ENCODE measurements at places on chromosomes 13 and 19.

- DNase-seq = no peak
These were observed 7.3 kb downstream of the GPR183 start for GRCh38 chr13:99299920-99300341.

GRCh38 chr19:45495178-45495577 lies 1.7 kb downstream of the RTN2 start:
- DNase-seq = no peak

DNA sequence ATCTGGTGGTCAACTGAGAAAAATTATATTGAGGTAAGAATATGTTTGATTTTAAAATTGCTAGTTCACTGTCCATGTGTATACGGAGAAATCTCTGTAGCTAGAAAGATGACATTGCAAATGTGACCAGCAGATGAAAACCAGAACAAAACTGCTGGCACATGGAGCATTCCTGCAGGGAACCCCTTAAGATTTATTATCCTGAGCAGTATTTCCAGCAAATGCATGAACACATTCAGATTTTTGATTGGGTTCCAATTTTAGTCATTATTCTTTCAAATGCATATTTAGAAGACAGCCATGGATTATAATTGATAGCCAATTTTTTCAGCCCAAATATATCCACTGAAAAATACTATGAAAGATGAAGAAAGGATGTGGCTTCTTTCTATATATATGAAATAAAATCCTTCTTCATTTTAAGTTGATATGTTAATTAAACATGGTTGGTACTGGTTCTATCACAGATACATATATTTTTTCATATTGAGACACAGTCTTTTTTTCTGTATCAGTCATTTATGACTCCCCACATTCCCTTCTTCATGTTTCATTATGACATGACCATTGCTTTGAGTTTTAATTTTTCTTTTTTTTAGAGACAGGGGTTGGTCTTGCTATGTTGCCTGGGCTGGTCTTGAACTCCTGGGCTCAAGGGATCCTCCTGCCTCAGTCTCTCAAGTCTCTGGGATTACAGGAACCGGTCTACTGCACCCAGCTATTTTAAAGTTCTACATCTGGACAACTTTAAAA lies 376.5 kb downstream of the KLF12 start:
- no peak for DNase-seq

DNA sequence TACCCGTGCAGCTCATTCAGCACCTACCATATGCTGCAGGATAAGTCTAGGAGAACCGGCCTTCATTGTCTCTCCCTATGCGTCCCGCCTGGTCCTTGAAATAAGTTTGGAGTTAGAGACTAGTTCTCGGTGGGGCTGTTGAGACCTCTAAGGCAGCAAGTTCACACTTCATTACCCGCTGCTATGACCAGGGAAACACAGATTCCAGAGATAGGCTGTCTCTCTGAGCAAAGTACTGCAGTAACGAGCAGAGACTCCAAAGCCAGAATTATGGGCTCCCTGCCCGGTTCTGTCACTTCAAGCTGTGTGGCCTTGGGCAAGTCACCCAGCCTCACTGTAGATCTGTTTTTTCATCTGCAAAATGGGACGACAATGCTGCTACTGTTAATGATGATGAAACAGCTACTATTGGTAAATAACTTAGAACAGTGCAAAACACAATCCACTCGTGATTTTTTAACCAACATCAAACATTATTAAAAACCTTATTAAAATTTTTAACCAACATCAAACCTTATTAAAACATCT lies 184.1 kb downstream of the USP12 start:
- no peak for DNase-seq

DNA sequence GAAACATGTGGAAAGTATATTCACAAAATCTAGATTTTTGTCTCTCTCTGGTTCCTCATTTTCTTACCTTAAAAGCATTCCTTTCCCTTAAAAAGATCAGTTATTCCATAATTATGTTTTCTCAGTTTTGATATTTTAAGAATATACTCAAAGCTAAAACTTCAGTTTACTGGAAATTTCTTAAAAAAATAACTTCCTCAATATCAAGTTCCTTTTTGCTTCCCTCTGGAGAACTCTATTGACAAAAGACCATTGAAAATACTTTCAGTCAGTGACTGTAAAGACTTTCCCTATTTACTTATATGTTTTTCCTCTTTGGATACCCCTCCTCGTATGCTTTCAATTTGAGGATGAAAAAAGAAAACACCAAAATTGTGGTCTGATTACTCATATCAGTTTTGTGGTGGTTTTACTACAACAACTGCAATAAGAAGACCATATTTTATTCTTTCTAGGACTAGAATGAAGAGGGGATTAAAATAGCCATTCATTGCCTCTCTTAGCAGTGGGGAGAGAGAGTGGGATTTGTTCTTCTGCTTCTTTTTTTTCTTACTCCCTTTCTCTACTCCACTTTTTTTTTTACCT lies 113.2 kb downstream of the ESD start:
- no peak for DNase-seq

GRCh38 chr13:21579754-21580316 lies 24.1 kb downstream of the MICU2 start:
- no peak for DNase-seq

- DNase-seq = no peak
These were observed 346.6 kb downstream of the RFC3 start for GRCh38 chr13:34164582-34164981.

GRCh38 chr19:38729653-38730469 lies 14.4 kb downstream of the CAPN12 start:
- DNase-seq = no peak
